ENCODE measurements at places on chromosomes 4 and X.
A peak's percentile ranks its signal among the peaks of the same experiment; 100 is the strongest.

GRCh38 chr4:109389369-109390114 is 44.1 kb upstream of the SEC24B start:
- no peak for DNase-seq

GRCh38 chrX:120468479-120468824 is 644 bp downstream of the LAMP2 start:
- peak; percentile 2 for DNase-seq

DNA sequence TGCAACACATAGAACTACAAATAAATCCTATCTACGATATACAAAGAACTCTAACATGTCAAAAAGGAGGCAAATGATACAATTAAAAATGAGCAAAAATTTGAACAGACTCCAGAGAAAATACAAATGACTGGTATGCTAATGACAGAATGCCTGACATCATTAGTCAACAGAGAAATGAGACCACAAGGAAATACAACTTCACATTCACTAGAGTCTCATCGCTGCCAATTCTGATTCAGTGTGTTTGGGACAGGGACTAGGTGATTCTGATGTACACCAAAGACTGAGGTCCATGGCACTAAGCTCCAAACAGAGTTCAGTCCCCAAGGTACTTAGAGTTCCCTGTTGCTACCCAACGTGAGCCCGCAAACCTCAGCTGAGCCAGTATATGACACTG is 23.4 kb downstream of the SLC2A9 start:
- DNase-seq: no peak

GRCh38 chrX:35919536-35920309 is at the start of gene CFAP47:
Gene CFAP47, plus strand, starts transcription at chrX:35919734. Its CDS starts 66 bp downstream, at chrX:35919800.
- no peak for DNase-seq

DNA sequence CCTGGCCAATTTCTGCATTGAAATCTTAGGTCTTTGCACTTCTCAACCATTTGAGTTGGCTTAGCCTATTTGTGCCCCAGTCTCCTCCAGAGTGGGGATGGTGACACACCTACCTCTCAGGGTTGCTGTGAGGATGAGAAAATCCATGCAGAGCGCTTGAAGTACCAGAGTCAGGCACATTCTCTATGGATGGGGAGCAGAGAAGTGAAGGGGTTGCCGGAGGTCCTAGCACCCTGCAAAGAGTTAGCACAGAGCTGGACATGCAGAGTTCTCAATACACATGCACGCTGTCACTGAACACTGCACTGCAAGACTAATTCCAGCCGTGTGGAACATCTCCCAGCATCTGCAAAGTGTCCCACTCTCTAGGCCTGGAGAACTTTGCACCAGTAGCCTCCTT is 2.6 kb upstream of the STK32B start:
- no peak for DNase-seq

DNA sequence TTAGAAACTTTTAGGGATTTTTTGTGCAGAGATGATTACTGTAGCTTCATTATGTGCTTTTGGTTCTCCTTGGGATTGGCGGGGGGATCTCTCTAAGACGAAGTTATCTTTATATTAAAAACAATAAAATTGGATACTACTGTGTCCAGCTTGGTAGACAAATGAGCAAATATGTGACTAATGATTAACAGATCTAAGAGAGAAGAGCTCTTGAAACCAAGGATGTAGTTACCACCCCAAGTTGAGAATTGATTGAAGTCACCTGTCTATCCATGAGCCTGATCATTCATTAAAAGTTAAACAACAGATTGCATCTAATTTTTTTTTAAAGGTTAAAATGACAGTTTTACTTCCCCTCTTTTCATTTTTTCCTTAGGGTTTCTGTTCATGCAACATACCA is 8.7 kb downstream of the PAICS start:
- DNase-seq: no peak

GRCh38 chrX:72254816-72255215 is 16.0 kb upstream of the ERCC6L start:
- no peak for DNase-seq

- DNase-seq: peak; percentile 4
Observed at GRCh38 chr4:89829470-89830138, 7.4 kb downstream of the SNCA start.

DNA sequence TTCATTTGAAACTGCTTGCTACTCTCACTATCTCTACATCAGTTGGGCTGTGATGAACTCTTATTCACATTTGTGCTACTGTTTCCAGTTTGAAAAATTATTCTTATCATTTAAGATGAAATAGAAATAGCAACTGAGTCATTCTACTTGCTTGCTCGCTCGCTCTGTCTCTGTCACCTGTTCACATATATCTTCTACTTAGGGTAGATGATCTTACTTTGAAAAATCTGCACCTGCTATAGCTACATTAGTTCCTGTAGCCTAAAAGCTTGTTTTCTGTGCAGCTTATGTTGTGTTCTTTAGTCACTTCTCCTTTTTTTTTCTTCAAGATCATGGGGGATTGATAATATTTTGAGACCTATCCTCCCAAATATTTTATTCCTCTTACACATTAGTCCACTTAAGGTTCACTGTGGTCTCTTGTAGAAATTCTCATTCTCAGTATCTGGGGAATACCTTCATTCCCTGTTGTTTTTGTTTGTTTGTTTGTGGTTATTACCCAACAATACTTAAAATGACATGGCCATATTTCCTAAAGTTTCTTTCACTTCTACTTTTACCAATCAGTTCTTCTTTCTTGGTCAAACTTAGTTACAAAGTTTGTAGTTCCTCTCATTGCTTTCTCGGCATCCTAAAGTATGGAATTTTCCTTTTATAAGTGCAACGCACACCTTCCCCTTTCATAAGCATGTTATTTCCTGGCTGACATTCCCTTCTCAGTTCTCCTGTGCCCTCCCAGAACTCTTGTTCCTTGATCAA is 36.5 kb downstream of the CLCN5 start:
- DNase-seq: no peak

DNA sequence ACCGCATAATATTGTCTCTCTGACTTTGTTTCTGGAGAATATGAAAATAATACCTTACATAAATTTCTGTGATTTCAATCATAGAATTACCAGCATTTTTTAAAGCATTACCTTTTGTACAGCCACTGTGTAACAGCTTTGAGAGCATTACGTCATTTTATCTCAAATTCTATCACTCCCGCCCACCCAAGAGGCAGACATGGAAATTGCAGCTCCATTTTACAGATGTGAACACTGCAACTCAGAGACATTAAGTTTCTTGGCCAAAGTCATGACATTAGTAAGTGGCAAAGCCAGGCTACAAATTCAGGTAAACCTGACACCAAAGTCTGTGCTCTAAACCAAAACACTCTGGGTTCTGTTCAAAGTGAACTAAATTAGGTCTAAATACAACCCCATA is 33.6 kb upstream of the KDR start:
- DNase-seq: no peak

GRCh38 chrX:38142610-38143009 is 78.1 kb downstream of the SRPX start:
- DNase-seq: peak; percentile 77

GRCh38 chr4:38855466-38855865 is 1.2 kb downstream of the TLR6 start:
- no peak for DNase-seq

GRCh38 chr4:153890761-153891160 is 101.9 kb upstream of the SFRP2 start:
- DNase-seq: no peak

- no peak for DNase-seq
Observed at GRCh38 chr4:71497078-71497477, 158.3 kb downstream of the SLC4A4 start.

DNA sequence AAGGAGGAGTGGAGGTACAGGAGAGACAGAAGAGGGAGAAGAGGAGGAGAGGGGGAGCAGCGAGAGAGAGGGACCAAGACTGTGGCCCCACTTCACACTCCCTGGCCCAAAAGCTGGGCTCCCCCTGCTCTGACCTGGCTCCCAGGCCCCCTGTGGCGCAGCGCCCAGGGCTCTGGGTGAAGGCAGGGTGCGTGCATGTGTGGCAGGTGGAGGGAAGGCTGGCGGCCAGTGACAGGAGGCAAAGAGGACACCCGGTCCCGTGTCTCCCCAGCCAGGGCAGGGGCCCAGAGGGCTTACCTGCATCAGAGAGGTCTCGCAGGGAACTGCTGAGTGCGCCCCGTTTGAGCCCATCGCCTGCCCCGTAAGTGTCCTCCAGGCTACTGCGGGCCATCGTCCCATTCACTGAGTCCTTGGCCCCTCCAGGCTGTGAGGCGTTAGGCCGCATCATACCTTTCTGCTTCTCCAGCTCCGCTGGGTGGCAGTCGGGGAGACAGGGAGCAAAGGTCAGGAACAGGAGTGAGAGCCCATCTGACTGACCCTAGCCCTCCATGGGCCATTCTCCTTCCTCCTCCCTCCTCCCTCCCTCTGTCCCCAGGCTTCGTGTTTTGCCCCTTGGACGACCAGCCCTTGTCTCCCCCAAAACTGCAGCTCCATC is 11.1 kb upstream of the KDM5C start:
- DNase-seq: no peak

DNA sequence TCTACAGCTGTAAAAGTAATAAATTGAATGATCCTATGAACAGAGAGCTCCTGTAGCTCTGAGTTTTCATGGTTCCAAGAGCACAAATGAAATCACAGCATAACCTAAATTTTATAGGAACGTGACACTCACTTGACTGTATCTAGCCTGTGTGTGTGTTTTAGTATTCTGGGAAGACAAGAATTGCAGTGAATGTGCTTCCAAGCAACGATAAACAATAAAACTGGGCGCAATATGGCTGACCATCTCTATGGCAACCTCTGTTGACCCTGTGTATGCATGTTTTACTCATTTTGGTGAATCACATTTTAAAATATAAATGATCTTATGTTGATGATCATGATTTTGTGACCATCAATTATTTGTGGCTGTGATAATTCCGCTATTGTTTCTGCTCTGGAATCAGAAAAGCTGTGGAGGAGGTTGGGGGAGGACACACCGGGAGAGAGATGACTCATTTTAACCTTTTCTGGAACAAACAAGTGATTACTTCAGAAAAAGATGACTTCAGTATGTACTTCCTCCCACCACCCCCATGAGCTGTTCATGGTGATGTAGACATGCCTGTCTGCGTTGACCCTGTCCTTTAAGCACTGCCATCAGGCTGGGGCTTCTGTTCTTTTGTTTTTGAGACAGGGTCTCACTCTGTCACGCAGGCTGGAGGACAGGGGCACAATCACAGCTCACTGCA is 31.8 kb downstream of the USP11 start:
- DNase-seq: peak; percentile 77

- no peak for DNase-seq
Observed at GRCh38 chr4:139840773-139841172, 175.2 kb downstream of the MGST2 start.

DNA sequence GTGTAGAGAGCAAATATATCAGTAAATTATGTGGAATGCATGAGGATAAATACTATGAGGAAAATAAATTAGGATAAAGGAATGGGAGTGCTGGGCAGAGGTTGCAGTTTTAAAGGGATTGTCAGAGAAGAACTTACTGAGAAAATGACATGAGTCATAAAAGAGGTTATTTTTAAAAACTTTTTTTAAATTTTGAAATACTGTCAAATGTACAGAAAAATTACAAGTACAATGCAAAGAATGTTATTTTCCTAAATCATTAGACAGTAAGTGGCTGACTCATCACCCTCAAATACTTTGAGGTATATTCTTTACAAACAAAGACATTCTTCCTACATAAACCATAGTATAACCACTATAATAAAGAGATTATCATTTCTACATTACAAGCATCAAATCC is 29.8 kb upstream of the H2AZ1 start:
- peak; percentile 15 for DNase-seq

- no peak for DNase-seq
Observed at GRCh38 chr4:36091997-36092396, 152.3 kb downstream of the ARAP2 start.

DNA sequence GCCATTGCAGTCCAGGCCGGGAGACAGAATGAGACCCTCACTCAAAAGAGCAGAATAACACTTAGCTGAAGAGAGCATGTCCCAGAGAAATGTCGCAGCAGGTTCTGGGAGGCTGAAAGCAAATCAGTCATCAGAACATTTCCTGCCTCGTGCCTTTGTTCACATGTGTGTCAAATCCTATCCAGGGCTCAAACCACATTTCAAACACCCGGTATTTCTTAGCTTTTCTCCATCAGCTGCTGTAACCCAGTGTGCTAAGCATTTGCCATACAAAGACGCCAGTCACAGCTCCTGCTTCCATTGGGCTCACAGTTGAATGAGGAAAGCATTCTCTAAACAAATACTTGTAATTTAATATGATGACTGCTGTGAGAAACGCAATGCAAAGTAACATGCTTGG is 6.0 kb downstream of the PALLD start:
- no peak for DNase-seq

GRCh38 chr4:87559090-87559837 is 30.1 kb upstream of the SPARCL1 start:
- no peak for DNase-seq

DNA sequence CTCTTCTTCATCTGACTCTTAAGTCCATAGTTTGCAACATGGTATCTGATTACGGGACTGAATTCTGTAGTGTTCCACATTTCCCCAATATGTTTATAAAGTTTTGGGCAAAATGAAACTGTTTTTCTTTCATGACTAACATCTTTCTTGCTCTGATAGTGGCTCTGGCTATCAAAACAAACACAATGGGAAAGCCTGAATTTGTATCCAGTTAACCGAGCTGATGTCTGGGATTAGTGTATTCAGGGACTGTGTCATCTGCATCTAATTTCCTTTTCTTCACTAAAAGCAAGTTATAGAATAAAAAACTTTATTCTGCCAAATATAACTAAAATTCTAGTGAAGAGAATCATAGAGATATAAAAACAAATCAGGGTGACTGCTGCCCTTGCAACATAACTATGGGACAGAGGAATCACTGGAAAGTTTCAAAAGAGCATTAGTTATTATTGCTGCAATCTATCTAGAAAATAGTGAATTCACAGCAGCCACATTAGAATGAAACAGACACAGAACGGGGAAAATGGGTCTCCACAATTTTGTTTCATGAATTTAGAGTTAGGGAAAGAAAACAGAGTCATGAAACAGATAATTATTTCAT is 61.3 kb downstream of the ANTXR2 start:
- peak; percentile 87 for DNase-seq

DNA sequence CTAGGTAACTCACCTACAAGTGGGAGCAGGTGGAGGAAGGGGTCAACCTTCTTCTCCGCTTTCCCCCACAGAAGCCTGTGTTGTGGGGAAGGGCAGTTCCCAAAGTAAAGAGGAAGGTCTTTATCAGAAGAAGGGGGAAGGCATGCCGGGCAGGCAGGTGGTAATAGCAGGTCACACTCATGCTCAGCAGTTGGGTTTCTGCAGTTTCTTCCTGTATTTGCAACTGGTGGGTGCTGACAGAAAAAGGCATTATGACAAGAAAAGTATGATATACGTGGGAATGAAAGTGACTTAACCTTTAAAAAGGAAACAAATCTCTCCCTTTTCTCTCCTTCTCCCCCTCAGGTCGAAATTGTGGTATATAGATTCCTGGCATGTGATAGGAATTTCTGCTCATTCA is 3.7 kb downstream of the MTMR1 start:
- DNase-seq: no peak

- peak; percentile 53 for DNase-seq
Observed at GRCh38 chrX:11899091-11899490, 141.1 kb downstream of the MSL3 start.

DNA sequence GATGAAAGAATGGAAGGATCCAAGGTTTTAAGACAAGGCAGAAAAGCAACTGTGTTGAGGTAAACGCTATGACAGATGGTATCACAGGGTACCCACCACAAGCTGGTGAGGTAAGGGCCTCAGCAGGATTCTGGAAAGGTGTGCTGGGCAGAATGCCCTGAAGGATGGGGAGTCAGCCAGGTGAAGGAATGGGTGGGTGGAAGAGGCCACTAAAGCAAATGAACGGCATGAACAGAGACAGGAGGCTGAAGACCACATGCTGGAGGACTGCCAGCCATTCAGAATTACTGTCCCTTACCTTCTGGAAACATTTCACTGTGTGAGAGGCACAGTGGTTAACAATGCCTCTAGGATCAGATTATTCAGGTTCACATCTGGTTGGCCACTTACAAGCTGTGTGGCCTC is 23.6 kb downstream of the GPRIN3 start:
- no peak for DNase-seq
